ENCODE measurements at places on chromosomes 6 and 20. TPM values are rescaled to one million over a fixed set of nuclear protein-coding genes. Genes with fewer than 3 reads are reported as not detected.

GRCh38 chr6:40353967-40354452 lies 233.2 kb downstream of the LRFN2 start:
- DNase-seq, result no peak

DNA sequence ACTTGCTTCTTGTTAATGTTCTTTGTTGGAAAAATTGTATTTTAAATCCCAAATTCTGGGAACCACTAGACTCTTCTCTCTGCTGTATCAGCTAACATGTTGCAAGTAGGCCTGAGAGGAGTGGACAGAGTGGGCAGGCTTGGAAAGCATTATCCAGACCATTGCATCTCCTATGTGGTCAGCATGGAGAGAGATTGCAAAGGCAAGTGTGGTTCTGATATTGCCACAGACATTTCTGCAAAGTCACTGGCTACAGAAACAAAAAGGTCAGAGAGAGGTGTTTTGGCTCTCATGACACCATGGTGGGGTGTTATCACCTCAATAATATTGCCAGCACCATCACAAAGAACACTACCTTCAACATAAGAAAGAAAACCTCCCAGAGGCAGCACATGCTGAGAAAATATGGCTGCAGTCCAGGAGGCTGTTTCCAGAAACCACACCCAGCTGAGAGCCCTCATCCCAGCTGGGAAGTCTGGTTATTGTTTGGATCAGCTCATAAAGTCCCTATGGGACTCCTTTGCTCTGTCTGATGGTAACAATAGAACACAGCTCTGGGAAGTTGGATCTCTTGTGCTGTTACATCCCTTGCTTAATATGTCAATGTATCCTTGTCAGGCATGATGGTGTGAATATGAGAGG lies 78.2 kb upstream of the TBX18 start:
- no peak for DNase-seq

GRCh38 chr6:42300701-42301100 lies 83.0 kb upstream of the MRPS10 start:
- no peak for DNase-seq

The PTPRK gene
- 61.8 TPM for polyA plus RNA-seq

- DNase-seq, result no peak
These were observed 259.8 kb upstream of the FLRT3 start for GRCh38 chr20:14597206-14597715.

The ACTL10 gene
- 0.64 TPM for polyA plus RNA-seq

DNA sequence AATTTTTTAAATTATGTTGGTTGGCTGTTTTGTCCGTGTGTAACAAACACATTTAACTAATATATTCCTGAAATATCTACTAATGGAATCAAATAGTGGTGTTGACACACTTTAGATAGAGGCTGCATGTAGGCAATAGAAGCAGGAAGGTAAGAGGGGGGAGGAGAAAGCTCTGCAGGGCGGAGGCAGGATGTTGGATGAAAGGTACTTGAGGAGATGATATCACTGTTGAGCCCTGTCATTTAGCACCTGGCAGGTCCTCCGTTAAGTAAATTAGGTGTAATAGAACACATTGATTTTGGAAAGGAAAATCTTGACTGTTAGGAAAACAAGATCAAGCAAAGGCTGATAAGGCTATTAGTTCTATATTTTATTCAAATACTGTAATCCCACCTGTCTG lies 618.7 kb downstream of the PKHD1 start:
- no peak for DNase-seq
